Heart left ventricle (tissue), 16 donors: ENCODE measurements at places on chromosomes 16 and 17. TPM values are rescaled to one million over a fixed set of nuclear protein-coding genes. Genes with fewer than 3 reads are reported as not detected.

GRCh38 chr17:33986566-33986965, 268.5 kb upstream of the CCL2 start:
- no peak for DNase-seq

The NPIPB6 gene
- 0.10 TPM for polyA plus RNA-seq

DNA sequence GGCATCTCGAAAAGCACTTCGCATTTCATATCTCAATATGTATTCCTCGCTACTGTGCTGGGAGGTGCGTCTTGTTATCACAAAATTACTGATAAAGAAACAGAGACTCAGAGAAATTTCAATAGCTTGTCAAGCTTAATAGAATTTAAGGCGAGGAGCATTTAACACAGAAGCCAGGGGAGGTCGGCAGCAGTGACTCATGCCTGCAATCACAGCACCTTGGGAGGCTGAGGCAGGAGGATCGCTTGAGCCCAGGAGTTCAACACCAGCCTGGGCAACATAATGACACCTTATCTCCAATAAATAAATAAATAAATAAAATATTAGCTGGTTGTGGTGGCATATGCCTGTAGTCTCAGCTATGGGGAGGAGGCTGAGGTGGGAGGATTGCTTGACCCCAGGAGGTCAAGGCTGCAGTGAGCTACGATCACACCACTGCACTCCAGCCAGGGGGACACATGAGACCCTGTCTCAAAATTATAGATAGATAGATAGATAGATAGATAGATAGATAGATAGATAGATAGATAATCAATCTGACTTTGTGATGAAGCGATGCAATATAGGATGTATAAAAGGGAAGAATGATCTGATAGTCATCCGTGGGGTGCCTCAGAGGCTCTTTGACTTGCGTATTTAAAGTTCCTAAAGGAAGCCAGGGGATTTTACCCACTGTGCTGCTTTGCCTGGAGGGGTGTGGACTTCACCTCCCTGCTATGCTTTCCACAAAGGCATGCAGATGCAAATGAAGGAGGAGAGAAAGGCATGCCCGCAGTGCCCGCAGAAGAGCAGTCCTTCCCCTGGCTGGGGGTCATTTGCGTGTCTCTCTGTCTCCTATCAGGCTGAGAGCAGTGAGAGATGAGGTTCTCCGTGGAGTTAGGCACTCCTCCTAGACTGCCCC, 15.9 kb upstream of the USP10 start:
- no peak for DNase-seq

- no peak for DNase-seq
Observed at GRCh38 chr16:79764415-79765110, 164.0 kb upstream of the MAF start.

The SEZ6 gene
- polyA plus RNA-seq = not detected

The ABCC12 gene
- 0.08 TPM for polyA plus RNA-seq
